Fibroblast of lung (primary cell): ENCODE measurements at places on chromosomes 4 and X.

DNA sequence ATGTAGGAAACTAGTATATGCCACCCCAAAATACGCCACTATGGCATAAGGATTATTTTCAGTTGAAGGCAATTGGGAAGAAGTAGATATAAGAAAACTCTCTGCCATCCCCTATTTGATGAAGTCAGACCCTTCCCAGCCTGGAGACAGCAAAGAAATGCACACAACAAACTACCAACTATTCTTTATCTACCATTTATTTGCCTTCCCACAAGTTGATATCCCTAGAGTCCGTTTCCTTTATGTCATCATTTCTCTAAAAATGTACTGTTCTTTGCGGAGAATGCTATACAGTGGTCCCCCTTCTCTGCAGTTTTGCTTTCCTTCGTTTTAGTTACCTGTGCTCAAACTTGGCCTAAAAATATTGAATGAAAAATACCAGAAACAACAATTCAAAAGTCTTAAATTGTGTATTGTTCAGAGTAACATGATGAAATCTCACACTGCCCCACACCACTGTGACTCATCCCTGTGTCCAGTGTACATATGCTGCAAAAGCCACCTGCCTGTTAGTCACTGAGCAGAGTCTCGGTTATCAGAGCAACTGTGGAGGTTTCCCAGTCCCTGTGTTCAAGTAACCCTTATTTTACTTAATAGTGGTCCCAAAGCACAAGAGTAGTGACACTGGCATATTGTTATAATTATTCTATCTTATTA lies 152.3 kb downstream of the WDFY3 start:
- peak; percentile 91 for DNase-seq

DNA sequence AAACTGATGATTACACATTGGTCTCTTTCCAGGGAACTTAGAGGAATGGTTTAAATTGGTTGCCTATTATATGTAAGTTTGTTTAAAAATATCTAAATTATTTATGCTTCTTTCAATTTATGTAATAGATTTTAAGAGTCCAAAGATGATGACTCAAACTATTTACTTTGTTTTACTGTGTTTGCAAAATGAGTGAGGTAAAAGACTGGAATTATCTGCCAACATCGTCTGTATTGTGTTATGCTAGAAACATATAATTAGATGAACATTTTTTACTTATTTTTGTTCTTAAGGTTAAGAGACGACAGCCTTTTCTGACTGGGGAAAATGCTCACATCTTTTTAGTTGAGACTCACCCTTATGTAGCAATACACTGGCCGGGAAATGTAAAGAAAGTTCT lies 51.1 kb upstream of the SYTL5 start:
- DNase-seq = no peak

- DNase-seq = no peak
Observed at GRCh38 chrX:39765327-39765726, 332.4 kb downstream of the BCOR start.

DNA sequence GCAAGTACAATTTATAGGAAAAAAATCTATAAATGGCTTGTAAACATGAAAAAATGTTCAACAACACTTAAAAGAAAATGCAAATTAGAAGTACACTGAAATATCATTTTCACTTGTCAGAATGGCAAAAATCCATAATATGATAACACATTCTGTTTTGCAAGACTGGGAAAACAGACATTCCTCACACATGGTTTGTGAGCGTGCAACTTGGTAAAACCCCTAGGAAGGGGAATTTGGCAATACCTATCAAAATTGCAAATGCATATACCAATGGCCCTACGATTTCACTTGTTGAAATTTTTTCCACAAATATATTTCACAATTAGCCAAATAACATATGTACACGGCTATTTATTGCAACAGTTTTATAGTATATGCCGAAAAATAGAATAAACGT lies 31.4 kb downstream of the TBC1D9 start:
- DNase-seq = no peak

GRCh38 chr4:115028682-115029410 lies 84.6 kb downstream of the NDST4 start:
- DNase-seq = no peak

DNA sequence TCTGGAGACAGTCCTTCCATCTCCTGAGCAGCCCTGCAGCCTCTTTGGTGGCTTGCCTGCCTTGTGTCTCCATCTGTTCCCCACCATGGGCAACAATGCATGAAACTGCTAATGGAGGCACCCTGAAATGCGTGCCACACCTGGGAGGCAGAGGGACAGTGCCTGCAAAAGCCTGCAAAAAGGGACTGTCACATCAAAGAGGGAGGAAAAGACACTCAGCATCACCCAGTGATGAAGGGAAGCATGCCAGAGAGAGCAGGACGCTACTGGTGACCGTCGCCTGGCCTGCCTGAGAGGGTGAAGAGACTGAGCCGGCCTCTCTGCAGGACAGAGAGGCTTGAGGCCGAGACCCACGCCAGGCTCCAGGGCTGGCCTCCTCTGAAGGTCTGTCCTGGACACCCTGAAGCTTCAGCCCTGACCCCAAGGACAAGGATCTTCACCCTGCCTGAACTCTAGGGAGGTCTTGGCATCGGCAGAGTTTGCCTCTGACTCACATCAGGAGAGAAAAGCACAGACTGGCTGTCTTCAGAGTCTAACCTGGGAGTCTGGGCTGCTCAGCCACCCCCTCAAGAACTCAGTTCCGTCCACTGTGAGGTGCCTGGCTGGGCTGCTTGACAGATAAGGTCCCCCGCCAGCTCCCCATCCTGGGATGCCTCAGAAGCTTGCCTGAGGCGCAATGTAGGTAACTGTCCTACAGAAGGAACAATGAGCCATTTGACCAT lies 8.1 kb downstream of the ACSL1 start:
- no peak for DNase-seq

- DNase-seq = no peak
Observed at GRCh38 chr4:75194180-75194579, 261.3 kb downstream of the PARM1 start.

DNA sequence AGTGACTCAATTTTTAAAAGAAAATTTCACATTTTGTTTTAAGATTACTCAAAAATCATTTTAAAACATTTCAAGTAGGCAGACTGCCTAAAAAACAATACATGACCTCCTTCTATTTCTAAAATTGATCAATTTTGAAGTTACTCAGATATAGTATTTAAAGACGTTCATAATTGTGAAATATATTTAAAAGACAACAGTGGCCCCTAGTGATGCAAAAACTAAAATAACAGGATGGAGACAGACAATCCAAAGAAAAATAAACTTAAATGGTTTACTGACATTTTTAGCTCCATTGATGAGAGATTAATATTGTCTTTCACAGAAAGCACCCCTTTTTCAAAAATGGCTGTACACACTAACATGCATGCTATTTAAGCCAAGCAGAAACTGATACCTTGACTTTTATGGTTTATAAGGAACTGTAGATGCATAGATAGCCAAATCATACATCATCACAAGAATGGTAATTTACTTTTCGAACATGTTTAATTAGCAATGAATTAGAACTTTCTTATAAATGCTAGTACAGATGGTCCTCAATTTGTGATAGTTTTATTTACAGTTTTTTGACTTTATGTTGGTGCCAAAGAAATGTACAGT lies 69.8 kb upstream of the FAT4 start:
- DNase-seq = peak; percentile 61
